AG10803 (cell line): ENCODE measurements at places on chromosomes 6 and 20.

- DNase-seq: no peak
Measured at GRCh38 chr6:6820641-6821238, 232.2 kb downstream of the LY86 start.

GRCh38 chr6:98452685-98453084, 381.7 kb upstream of the POU3F2 start:
- DNase-seq: no peak

DNA sequence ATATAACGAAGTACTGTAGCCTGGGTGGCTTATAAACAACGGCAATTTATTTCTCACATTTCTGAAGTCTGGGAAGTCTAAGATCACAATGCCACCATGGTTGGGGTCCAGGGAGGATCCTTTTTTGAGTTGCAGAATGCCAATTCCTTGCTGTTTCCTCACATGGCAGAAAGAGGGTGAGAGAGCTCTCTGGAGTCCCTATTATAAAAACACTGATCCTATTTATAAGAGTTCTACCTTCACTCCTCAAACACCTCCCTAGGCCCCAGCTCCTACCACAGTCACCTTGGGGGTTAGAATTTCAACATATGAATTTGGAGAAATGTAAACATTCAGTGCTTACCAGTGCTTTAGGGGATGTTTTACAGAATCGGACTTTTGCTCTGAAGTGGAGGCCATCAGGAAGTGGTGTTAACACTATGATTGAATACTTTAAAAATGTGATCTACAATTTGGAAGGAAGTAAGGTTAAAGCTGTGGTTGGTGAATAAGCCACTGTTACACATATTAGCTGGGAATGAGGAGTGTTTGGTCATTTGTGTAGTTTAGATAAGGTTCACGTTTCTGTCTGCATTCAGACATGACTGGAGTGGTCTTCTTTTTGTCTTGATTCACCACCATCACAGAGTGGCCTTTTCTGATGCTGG, 79.9 kb upstream of the SPTLC3 start:
- peak; percentile 63 for DNase-seq

- no peak for DNase-seq
Measured at GRCh38 chr6:137518386-137518983, 24.3 kb upstream of the OLIG3 start.

DNA sequence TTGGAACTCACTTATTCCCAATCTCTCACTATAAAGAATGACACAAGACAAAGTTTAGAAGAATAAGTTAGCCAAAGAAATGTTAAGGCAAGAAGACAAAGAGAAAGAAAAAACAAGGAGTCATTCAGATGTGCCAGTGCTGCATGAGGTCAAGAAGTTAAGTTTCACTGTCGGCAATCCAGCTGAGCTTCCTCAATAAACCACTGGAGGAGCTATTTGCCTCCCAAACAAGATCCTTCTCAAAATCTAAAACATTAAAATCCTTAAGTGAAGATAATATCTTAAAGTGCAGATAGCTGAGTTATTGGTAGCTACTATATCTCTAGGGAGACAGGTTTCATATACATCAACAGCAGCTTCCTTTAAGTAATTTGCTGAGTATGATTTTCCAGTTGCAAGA, 512.3 kb downstream of the HDGFL1 start:
- no peak for DNase-seq

- peak; percentile 58 for DNase-seq
Measured at GRCh38 chr6:17998442-17998841, 11.0 kb upstream of the KIF13A start.

GRCh38 chr6:43334466-43335095, 26.0 kb upstream of the CRIP3 start:
- DNase-seq: peak; percentile 66

DNA sequence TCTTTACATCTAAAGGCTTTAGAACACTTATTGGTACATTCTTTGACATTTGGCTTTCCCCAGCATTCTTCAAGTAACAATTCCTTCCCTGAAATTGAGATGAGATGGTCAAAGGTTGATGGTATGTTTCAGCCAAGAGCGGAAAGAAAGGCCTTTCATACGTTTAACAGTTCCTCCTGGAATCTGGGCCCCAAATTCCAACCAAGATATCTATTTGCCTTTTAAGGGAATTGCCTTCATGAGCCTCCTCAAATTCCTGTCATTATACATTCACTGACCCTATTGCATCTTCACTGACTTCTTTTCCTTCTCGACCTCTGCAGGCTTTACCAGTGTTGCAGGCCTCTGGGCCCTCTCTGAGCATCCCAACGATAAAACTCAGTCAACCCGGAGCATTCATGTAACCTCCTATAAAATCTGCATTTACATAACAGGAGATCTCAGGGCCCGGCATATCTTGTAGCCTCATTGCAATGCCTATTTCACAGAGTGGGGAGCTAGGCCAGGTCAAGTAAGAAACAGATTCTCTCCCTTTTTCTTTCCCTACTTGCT, 18.3 kb upstream of the WFDC9 start:
- DNase-seq: no peak

- no peak for DNase-seq
Measured at GRCh38 chr20:32570401-32571190, 14.5 kb downstream of the NOL4L start.

GRCh38 chr6:163132050-163132750, 282.3 kb upstream of the QKI start:
- no peak for DNase-seq

DNA sequence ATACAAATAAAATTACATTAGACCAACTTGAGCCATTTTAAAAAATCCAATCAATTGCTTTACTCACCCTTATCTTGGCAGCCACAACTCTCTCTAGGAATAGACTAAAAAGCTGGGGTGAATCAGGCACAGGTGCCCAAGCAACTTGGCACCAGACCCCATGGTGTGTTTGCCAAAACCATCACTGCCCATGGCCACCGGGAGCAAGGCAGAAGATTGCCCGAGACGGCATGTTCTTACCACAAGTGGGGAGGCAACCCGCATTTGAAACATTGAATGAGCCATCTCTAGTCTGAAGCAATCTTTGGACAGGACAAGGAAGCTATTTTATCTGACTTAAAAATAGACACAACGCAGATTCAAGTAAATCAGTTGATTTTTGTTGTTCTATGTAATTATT, 69.0 kb downstream of the SMLR1 start:
- DNase-seq: peak; percentile 36

GRCh38 chr6:127547215-127547614, 28.1 kb upstream of the MTCL3 start:
- no peak for DNase-seq

GRCh38 chr6:36327226-36327918, 9.3 kb downstream of the BNIP5 start:
- no peak for DNase-seq

GRCh38 chr6:14466278-14466677, 348.7 kb downstream of the CD83 start:
- peak; percentile 94 for DNase-seq

GRCh38 chr6:118387921-118388701, 160.0 kb upstream of the PLN start:
- DNase-seq: peak; percentile 68

- no peak for DNase-seq
Measured at GRCh38 chr6:75301088-75301487, 16.5 kb upstream of the TMEM30A start.

DNA sequence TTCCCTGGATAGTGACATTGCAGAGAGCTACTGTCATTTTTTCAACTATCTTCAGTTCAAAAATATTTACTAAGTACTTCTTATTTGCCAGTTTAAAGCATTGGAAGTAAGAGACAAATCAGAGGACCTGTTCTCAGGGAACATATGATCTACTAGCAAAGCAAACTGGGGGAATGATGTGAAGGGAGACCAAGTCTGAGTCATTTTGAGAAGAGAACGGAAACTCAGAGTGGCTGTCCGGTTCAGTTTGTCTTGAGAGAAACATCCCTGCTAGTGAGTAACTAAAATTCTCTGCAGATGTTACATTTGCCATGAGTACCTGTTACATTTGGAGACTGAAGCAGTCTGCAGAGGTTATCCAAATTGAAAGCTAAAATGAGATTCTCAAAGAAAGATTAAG, 118.3 kb downstream of the KCNQ5 start:
- peak; percentile 22 for DNase-seq

DNA sequence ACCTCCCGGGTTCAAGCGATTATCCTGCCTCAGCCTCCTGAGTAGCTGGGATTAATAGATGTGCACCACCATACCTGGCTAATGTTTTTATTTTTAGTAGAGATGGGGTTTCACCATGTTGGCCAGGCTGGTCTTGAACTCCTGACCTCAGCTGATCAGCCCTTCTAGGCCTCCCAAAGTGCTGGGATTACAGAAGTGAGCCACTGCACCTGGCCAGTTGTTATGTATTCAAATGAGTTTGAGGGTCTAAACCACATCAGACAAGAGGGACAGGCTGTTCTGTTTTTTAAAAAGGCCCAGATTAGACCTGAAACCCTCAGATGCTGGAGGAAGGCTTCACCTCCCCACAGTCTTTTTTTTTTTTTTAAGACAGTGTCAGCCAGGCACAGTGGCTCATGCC, 4.1 kb upstream of the SPAG4 start:
- no peak for DNase-seq

GRCh38 chr6:105105094-105105493, 74.7 kb downstream of the POPDC3 start:
- no peak for DNase-seq

DNA sequence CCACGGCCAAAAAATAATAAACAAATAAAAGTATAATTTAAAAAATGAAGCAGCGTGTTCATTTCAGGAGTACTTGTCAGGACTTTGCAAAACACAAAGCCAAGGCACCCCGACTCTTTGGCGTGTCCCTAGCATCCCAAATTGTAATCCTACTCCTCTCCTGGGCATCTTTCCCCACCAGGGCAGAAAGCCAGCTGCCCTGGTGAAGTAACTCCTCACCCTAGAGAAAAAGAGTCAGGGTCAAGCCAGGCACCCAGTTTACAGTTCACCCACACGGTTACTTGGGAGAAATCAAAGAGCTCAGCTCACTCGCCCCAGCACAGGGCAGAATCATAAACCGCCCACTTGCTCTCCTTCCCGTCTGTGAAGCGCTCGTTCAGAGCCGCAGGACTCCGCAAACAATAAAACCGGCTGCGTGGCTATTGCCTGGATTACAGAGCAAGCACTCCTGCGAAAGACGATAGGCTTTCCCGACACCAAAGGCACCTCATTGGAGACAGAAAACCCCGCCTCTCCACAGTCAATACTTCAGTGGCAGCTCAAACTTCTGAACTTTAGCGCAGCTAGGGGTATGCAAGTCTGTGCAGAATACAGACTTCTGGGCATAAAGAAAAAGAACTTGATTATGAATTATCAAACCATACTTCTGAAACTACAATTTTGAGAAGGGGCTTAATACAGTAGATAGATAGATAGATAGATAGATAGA, 73.0 kb upstream of the NHSL1 start:
- DNase-seq: peak; percentile 73

- peak; percentile 62 for DNase-seq
Measured at GRCh38 chr6:110951986-110952794, 6.3 kb upstream of the GTF3C6 start.

- DNase-seq: peak; percentile 75
Measured at GRCh38 chr6:87944541-87944954, 103.1 kb upstream of the SPACA1 start.

DNA sequence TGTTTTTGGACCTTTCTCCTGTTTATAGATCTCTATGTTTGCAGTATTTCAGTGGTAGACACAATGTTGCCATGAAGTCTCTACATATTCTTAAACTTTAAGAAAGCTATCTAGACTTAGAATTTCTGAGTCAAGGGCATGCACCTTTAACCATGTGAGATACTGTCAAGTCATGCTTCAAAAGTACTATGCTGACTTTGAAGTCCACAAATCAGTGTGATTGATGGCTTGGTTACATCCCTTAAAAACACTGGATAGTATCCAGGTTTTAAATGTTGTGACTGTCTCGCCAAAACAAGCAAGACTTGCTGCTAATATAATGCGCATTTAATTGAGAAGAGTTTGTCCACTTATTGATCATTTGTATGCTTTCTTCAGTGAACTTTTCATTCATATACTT, 30.5 kb downstream of the ZNF334 start:
- no peak for DNase-seq

- no peak for DNase-seq
Measured at GRCh38 chr6:113031591-113032238, 684.6 kb downstream of the RFPL4B start.

DNA sequence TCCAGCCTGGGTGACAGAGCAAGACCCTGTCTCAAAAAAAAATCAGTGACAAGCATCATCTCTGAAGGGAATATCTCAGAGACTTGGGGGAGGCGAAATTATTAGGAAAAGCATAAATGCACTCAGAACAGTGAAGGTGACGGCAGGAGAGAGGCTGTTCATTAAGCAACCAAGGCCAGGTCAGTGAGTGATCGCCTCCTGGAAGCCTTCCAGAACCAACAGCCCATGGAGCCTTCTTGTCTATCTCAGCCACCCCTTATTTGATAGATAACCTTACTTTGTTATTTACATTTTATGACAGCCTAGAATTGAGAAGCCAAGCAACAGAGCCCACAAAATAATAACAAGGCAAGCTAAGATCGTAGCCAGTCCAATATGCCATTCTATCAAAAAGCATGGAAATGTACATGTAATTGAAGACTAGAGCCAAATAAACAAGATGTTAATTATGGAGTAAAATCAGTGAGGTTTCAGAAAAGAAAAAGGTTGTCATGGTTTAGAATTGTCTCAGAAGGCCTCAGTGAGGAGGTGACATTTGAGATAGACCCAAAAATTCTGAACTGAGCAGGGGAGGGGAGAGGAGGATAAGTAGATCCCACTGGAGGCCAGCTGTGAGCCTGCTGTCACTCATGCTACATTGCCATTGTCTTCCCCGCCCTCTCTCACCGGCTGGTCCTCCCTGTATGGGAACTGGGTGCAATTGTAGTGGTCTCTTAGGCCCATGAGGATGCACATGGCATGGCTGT, 17.8 kb downstream of the BNIP5 start:
- no peak for DNase-seq

DNA sequence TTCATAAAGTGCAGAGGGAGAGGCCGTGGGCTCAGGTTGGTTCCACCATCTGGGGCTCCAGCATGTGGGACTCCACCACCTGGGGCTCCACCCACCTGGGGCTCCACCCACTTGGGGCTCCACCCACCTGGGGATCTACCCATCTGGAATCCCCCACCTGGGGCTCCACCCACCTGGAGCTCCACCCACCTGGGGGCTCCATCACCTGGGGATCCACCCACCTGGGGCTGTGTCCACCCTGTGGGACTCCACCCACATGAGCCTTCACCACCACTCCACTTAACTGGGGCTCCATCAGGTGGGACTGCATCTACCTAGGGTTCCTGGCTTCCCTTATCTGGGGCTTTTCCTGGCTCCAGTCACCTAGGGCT, 226.0 kb upstream of the CDYL start:
- DNase-seq: no peak
